Fibroblast of the aortic adventitia (primary cell): ENCODE measurements at places on chromosomes 2 and 18. TPM values are rescaled to one million over a fixed set of nuclear protein-coding genes. Genes with fewer than 3 reads are reported as not detected.

Gene ZSWIM2
- total RNA-seq, result 0.18 TPM in 1 of 2 replicates, not detected in the other

DNA sequence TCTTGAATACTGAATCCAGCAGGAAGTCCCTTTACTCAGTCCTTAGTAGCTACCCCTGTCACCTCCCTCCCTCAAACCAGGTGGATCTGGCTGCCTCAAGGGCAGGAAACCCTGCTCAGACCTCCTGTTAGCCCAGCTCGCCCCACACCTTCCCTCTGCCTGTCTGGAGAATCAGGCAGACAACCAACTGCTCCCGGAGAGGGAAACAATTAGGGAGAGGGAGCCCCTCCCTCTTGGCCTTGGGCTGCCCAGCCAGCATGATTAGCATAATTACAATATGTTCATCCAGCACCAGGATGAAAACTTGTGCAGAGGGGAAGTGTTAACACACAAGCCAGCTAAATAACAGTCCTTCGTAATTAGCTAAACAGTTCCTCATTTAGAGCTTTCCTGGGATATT lies 185.5 kb downstream of the C1D start:
- DNase-seq, result no peak

Gene LOXHD1
- total RNA-seq, result not detected in 2 replicates

DNA sequence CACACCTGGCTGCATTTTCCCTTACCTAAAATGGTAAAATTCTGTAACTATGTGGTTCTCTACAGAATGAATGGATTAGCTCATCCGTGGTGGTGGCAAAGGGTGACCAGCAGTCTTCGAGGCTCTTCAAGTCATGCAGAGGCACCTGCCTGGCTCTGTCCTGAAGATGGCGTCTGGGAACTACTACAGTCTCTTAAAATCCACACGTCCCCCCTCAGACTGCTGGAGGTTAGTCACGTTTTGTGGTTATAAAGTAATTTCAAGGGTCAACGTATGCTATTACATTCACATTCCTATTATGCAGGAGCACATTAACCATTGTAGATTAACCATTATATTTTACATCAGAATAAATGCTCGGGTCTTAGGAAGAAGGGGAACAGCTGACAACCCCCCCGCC lies 616.7 kb downstream of the GALR1 start:
- DNase-seq, result no peak

GRCh38 chr18:73549236-73549635 lies 598.4 kb downstream of the FBXO15 start:
- DNase-seq, result peak; percentile 12

DNA sequence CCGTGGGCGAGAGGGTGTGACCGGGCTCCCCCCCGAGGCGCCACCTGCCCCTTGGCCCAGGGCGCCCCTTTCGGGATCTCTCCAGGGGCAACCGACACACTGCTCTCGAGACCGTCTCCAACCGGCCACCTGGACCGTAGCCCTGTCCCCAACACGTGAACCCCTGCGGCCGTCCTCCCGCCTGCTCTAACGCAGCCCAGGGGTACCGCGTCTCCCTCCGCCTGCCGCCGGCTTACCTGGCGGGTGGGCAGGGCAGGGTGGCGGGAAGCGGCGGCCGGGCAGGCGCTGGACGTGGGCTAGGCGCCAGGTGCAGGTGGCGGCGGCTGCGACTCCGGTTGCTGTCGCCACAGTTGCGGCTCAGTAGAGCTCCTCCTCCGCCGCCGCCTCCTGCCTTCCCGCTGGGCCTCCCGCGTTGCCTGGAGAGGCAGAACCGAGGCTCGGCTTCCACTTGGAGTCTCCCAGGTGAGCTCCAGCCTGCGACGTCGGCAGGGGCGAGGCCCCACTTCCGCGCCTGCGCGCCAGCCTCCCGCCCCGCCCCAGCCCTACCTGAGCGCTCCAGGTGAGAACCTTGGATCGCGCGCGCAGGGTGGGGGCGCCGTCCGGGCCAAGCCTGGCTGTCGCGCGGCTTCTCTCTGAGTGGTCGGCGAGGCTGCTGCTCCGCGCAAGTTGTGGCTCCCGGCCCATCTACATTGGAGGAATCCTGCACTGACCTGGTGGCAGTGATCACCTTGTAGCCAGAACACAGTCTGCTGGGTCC lies at the start of gene GALNT3:
Gene GALNT3 (minus strand): TSS at position 469 of the 757 bp plus-strand sequence. CDS start 23,547 bp downstream, outside the sequence.
- DNase-seq, result no peak

- DNase-seq, result no peak
Measured at GRCh38 chr2:25664965-25665307, 8.4 kb downstream of the DTNB start.

Gene RESP18
- total RNA-seq, result not detected in 2 replicates
